ENCODE measurements at places on chromosomes 7 and 10.
A peak's percentile ranks its signal among the peaks of the same experiment; 100 is the strongest.

GRCh38 chr7:17663061-17663675, 277.1 kb downstream of the SNX13 start:
- no peak for DNase-seq

- DNase-seq = no peak
Observed at GRCh38 chr7:5685205-5685604, 96.3 kb downstream of the RNF216 start.

DNA sequence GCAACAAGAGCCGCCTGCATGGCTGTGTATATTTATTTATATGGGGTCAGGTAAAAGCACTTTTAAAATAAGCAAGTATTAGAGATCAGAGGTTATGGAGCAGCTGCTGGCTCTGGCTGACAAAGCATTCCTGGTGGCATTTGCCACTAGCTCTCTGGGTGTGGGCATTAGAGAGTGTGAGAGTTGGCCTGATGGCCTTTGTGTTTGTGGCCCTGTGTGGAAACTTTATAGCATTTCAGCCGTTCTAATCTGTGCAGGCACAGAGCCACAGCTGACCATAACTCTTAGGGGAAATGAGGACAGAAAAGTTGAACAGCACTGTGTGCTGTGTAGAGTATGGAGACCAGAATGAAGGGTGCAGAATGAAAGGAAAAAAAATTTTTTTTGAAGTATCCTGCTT, 118.9 kb downstream of the AUTS2 start:
- DNase-seq = no peak

DNA sequence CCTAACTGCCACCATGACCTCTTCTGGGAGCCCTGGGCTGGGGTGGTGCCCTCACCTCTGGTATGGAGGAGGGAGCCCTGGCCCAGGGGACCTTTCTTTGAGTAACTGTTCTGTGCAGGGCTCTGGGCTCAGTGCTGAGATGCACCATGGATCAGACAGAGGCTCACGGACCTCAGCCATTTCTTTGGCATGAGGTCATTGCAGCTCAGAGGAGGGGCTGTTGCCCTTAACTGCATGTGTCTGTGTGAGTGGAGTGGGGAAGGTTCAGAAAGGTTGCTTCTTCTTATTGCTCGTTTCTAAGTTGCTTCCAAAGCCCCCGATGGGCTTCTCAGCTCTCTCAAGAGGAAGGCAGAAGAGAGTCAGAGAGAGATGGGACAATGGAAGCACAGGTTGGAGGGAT, 233.9 kb downstream of the RPS24 start:
- no peak for DNase-seq

GRCh38 chr10:122703483-122704448, 4.1 kb upstream of the C10orf120 start:
- DNase-seq = peak; percentile 44

- no peak for DNase-seq
Observed at GRCh38 chr10:93859049-93859655, 34.6 kb upstream of the SLC35G1 start.

DNA sequence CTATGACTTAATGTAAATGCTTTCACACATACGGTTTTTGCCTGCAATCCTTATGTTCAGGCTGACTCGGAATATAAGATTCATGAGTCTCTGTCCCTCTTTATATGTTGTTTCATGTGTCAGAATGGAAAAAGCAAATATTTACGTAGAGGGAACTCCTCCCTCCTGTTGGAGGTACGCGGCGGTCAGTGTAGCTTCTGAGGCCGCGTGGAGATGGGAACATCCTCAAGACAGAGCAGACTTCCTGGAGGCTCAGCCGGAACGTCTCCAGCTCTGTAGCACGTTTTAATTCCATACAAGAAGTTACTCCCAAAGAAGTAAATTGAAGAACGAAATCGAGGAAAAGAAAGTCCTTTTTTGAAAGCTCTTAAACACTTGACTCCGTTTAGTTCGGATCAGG, 248.3 kb downstream of the EBF3 start:
- DNase-seq = no peak

DNA sequence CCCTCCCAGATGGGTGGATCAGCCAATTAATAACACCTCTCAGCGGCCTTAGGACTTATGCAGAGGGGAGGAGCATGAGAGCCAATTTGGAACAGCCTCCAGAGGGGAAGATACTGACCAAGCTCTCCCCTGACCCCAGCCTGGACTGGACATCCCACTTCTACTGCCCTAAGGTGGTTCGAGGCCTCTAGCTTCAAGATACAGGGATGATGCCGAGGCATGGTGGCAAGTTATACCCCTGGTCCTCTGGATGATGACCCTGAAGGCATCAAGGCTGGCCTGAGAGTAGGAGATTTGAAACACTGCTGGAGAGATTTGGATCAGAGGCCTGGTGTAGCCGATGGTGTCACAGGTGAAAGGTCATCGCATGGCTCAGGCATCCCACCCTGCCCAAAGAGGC, 3.2 kb downstream of the CDH23 start:
- DNase-seq = no peak

DNA sequence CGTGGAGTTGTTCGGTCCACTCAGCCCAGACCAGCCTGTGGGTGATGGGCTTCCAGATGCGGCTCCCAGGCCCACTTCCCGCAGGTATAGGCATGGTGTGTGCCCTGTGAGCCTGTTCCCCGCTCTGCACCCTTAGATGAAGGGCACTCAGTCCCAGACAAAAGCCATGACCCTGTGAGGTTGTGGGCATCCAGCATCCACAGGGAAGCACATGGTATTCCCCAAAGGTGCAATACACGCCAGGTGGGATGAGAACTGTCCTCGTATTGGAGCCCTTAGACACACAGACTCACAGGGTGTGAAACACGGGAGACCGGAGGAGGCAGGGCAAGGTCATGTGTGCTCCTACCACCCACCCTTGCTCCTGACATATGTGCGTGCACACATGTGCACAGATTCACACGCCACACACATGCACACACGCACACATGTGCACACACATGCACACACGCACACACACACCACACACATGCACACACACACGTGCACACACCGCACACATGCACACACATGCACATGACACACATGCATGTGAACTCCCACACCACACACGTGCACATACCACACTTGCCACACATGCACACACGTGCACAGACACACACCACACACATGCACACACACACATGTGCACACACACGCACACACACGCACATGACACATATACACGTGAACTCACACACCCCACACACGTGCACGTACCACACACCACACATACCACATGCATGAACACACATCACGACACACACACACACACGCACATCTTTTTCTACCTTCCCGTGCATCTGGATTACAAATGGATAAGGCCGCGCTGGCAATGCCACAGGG, 319.4 kb downstream of the WDR37 start:
- DNase-seq = no peak

GRCh38 chr7:88218836-88219605, 817 bp downstream of the SRI start:
- peak; percentile 22 for DNase-seq

- DNase-seq = no peak
Observed at GRCh38 chr10:34615770-34616169, 199.3 kb downstream of the PARD3 start.

GRCh38 chr10:79393924-79394610, 46.8 kb downstream of the PPIF start:
- no peak for DNase-seq

DNA sequence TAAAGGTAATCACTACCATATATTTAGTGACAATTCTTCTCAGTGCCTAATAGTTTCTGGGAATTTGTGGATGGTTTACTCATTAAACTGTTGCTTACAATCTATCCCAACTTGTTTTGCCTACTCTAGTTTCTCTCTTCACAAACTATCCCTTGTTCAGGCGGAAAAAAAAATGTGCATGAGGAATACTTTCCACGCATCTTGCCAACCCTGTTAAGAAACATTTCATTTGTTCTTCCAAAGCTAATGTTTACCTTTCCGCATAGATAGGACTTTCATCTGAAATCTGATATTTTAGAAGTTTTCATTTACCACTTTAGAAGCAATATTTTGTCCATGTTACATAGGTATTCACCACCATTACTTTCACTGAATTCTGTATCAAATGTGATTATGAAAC, 191.9 kb downstream of the MDFIC start:
- no peak for DNase-seq

GRCh38 chr7:131624536-131624935, 68.1 kb upstream of the PODXL start:
- DNase-seq = no peak

DNA sequence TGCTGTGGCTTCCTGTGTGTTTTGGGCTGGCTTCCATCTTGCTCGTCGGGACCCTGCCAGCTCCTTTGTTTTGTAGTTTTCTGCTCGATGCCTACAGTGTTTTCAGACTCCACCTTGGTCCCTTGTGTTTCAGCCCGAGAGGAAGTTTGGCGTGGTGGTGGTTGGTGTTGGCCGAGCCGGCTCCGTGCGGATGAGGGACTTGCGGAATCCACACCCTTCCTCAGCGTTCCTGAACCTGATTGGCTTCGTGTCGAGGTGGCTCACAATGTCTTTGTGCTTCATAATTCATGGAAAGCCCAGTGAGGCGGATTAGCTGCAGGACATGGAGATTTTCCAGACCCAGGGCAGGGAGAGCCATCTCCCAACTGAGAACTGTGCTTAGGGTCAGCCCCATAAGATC, 29.3 kb downstream of the BLVRA start:
- no peak for DNase-seq

DNA sequence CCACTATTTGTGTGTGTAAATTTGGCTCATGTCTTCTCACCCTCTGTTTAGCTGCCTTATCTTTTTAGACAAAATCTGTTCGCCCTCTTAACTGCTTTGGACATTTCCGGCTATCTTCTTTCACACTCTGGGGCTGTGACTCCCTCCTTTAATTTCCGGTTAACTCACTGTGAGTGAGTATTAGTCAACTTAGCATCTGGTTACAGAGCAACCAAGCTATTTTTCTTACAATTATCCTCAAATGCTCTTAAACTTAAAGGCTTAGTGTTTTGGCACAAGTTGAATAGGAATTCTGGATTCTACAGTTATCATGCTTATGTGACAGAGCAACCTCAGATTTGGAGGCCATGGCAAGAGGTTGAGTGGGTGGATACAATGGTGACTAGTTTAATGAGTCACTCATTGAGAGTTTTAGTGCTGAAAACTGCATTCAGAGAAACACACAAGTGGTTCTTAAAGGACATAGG, 177.6 kb upstream of the SEMA3A start:
- no peak for DNase-seq

GRCh38 chr10:84256510-84257342, 11.9 kb downstream of the RGR start:
- DNase-seq = peak; percentile 45

DNA sequence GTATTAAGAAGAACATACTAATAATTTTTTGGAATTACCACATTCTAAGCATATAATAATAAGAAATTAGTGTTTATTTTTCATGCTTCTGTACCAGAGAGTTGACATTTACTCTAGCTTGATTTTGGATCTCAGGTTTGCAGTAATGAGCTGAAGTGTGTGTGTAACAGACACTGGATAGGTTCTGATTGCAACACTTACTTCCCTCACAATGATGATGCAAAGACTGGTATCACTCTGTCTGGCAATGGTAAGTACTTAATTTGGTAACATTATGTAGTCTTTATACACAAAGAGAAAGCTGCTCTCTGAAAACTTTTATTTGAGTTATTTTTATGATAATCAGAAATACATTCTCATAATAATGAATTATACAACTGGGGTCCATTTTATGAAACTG, 54.1 kb downstream of the SRI start:
- no peak for DNase-seq

GRCh38 chr7:90686146-90686545, 90.0 kb downstream of the CDK14 start:
- no peak for DNase-seq

- no peak for DNase-seq
Observed at GRCh38 chr10:61895898-61896600, 5.5 kb upstream of the ARID5B start.

- DNase-seq = no peak
Observed at GRCh38 chr7:118111347-118111746, 72.6 kb upstream of the LSM8 start.

DNA sequence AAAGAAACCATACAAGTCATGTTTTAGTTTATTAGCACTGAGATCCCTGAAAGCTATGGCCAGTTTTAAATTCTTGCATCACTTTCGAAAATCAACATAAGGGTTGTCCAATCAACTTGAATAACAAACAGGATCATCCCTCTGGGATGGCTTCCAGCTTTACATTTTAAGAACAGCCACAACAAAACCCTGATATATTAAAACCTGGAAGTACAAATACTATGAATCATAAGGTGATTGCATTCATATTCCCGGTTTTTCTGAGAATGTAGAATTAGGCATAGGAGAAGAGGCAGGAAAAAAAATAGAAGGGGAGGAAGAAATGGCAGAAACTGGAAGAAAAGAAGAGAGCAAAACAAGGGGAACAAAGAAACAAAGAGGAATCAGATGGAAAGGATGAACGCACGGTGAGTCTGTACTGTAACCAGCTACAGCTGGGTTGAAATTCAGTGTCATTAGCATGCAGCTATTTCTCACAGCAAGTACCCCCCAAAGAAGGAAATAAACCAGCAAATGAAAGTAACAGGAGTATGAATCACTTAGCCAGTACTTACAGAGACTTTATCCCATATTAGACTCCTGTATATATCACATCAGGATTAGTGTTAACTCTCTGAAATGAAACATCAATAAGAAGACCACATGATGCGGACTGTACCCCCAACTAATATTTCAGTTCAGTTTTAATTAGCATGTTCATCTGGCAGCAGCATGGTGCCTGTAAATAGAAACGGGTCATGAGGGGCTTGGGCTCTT, 301.3 kb downstream of the RNLS start:
- no peak for DNase-seq

DNA sequence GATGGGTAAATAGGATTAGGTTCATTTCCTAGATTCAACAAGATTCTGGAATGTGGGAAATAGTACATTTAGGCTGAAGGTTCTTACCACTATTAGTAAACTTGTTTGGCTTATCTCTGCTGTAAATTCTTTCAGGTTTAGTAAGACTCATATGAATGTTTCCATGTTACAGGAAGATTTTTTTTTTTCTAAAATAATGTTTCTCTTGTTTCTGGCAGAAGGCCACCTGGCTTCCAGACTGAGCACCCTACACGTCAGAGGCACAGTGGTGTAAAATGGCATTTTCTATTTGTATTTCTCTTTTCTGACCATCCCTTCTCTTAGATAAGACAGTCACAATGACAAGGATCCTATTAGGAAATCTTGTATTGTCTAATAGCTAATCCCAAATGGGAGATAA, 22.7 kb upstream of the AASS start:
- no peak for DNase-seq
